ENCODE measurements at places on chromosomes 16 and 17.

DNA sequence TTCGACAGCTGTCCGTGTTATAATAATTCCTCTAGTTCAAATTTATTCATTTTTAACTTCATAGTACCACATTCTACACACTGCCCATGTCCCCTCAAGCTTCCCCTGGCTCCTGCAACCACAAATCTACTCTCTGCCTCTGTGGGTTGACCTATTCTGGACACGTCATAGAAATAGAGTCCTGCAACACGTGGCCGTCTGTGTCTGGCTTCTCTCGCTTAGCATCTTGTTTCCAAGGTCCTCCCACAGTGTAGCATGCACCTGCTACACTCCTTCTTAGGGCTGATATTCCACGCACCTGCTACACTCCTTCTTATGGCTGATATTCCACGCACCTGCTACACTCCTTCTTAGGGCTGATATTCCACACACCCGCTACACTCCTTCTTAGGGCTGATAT, 16.5 kb downstream of the SCGB1C2 start:
- DNase-seq: no peak

DNA sequence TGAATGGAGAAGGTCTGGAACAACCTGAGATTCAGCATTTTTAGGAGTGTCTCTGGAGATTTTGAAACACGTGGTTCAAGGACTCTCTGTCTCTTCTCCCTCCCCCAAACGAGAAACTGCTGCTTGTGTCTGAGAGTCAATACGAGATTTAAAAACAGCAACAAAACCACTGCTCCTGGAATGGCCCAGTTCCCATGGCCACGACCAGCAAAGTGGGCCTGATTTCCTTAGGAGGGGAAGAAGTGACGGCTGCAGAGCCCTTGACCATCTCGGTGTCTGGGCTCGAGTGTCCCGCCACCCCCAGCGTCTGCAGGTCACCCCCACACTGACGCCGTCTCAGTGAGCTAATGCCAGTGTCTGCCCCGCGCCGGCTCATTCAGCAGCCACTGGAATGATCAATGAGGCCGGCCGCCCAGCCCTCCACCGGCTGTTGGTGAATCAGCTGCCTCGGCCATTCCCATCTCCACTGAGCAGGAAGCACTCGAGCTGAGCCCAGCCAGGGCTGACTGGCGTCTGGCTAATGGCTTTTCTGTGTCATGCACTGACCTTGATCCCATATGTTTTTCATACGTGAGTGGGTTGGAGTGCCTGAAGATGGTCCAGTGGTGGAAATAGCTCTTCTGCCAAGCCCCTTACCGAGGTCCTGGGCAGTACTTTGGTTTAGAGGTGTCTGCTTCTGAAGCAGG, 151.8 kb downstream of the PITPNC1 start:
- no peak for DNase-seq

GRCh38 chr17:31570951-31571892, 179.7 kb downstream of the RAB11FIP4 start:
- DNase-seq: no peak

GRCh38 chr16:12098429-12099310, 122.1 kb downstream of the SNX29 start:
- no peak for DNase-seq

DNA sequence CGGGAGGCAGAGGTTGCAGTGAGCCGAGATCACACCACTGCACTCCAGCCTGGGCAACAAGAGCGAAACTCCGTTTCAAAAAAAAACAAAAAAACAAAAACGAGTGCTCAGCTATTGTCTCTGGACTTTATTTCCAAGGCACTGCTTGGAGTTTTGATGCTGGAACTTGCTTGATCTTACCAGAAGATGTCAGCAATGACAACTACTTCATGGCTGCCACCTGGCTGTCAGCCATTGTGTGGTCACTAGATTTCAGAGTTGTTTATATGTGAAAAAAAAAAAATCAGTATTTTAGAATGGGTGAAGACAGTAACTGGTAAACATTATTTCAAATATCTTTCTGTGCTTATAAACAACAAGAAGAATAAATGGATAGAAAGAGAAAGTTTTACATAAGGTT, 26.3 kb upstream of the OR4D1 start:
- DNase-seq: no peak

DNA sequence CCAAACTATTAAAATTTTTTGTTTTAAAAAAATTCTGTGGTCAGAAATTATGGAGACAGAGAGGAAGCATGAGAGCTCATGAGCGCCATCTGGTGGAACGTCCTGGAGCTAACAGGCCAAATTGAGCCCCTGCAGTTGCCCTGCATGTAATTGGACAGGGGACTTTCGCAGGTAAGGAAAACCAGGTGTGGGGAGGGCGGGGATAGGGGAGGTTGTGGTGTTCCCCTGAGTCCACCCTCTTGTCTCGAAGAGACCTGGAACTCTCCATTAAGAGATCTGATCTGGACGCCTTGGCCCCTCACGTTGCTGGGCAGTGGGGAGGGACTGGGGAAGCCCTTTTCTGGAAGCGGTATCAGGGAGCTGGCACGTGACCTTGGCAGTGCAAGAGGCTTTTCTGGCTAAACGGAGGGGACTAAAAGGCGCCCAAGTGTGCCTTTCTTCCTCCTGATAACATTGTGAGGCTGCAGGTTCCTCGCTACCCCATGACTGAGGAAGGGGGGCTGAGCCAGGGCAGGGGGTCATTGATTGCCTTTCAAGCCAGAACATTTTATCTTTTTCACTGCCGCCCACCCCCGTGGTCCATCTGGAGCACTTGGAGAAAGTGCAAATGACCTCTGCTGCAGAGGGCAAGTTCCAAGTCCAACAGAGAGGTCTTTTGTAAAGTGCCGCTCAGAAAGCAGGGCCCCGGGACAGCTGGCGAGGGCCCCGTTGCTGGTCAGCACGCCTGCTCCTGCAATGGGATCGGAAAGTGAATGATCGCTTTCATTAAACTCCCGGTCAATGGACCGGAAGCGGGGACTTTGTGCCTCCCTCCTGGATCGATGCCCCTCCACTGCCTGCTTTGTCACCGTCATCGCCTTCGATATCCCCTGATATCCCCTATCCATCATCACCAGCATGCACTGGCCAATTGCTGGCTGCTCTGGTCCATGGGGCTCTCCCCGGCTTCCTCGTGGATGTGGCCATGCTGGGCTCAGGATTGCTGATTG, 18.4 kb downstream of the PDILT start:
- peak; percentile 16 for DNase-seq

DNA sequence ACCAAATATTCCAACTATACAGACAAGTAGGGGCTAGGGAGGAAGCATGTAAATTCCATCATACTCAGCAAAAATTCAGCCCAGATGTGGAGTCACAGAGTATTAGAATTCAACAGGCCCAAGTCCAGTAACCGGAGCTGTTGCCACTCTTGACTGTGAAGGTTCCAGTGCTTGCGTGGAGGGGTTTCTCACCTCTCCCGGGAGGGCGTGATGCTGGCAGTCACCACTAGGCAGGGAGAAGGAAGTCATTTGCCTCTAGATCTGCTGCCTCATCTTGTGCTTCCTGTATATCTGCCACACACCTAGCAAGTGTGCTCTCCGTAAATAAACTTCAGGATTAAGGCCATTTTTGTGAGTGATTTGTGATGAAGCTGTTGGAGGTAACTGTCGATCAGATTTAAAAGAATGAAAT, 1.0 kb upstream of the CKLF start:
- DNase-seq: peak; percentile 25

DNA sequence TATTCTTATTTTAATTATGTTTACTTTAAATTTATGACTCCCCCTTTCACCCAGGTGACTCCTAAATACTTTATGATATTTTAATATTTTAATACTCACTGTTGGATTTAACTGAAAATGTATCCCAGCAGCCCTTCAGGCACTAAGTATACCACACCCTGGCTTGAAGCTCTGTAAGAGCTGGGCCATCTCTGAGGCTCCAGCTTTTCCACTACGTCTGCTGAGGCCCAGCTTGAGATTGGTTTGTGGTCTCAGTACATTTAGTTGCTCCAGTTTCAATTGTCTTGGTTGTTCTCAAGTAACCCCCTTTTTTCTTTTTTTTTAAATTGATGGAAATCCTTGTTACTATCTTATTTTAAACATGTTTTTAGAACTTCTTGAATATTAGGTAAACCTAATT, 27.0 kb upstream of the CAPNS2 start:
- DNase-seq: no peak

DNA sequence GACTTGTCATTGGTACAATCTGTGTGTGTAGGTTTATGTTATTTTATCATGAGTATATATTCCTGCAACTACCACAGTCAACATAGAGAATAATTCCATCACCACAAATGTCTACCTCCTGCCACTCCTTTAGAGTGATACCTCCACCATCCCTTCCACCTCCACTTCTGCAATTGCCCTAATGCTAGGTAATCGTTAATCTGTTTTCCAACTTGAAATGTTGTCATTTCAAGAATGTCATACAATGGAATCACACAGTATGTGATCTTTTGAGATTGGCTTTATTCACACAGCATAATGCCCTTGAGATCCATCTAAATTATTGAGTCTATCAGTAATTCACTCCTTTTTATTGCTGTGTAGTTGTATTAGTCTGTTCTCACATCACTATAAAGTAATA, 414.8 kb upstream of the C16orf82 start:
- DNase-seq: no peak

DNA sequence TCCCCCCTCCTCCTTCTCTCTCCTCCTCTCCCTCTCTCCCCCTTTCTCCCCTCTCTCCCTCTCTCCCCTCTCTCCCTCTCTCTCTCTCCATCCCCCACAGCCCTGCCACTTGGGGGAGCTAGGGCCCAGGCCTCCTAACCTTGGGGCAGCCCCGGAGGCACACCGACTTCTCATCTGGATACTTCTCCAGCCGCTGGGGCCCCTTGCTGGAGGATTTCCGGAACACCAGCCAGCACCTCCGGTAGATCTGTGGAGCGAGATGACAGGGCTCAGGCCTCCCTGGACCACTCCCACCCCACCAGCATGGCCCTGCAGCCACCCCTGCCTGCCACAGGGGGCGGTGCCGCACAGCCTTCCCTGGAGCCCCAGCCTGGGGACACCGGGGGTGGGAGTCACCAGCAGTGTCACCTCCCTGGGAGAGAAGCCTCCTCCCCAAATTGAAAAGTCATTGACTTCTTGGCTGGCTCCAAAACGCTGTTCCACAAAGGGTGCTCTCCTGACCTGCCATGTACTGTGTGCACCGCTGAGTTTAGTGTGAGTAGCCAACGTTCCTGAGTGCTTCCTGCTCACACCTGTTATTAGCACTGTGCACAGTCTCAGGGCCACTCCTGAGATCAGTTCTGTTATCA, 10.5 kb downstream of the DOK4 start:
- DNase-seq: peak; percentile 57

DNA sequence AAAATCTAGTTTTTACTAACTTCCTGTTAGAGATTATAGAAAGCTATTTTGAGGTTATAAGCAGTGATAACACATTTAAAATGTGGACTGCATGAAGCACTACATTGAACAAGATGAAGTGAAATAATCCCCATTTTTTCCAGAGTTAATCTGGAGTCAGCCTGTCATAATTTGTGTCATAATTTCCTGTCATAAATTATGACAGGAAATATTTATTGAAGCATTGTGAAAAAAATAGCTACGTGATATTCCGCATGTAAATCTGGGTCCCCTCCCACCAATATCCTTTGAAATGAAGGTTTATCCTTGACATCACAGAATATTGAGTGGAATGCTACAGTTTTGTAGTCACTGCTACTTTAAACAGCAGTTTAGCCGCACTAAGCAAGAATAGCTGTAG, 40.1 kb downstream of the OMG start:
- DNase-seq: no peak

- DNase-seq: no peak
Measured at GRCh38 chr17:28551421-28552175, 826 bp downstream of the UNC119 start.

DNA sequence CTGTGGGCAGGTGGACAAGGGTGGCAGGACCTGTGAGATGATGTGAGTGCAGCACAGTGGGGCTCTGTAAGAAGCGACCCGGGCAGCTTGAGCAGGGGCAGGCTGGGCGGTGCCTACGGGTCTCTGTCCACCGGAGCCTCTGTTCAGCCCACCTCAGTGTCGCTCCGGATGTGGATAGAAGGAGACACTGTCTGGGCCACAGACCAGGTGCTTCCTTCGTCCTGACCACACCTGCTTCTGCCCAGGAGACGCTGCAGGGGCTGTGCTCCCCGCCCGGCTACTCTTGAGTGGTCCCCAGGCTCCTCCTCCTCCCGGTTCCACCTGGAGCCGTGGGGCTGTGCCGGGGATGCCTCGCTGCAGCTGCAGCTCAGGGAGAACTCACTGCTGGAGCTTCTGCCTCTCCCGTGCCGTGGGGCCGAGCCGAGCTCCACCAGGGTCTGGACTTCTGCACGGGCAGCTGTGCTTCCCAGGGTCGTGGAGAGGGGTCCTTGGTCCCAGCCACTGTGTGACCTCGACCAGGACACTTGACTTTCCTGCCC, 21.5 kb downstream of the METRNL start:
- no peak for DNase-seq

DNA sequence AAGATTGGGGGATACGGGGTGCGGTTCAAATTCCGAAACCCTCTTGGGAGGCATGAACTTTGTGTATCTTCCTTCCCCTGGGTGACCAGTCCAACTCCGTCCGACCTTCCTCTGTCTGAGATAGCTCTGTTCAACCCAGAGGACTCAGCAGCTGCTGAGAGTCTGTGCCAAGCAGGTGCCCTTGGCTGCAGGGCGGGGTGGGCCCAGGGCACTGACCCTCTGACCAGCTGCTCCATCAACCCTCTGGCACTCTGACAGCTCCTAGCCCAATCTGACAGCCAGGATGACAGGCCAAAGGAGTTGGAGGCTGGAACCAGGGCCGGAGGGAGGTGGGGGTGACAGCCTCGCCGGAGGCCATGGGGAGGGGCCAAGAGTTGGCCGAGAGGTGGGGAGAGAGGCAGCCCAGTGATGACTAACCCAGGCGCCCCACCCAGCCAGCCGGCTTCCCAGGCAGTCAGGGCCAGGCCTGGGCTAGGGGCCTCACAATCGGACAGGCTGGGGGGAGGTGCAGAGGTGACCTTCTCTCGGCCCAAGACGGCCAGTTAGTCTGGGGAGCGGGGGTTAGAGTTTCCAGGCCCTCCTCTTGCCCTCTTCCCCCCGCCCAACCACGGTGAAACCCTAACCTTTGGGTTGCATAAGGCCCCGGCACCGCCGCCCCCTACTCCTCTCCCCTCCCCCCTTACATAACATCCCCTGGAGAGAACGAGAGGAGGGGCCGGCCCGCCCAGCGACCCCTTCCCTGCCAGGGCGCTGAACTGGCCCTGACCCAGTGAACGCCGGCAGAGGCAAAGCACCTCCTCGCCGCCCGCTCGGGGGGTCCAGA, 5.0 kb upstream of the TLCD2 start:
- no peak for DNase-seq

- no peak for DNase-seq
Measured at GRCh38 chr17:78925662-78926555, 722 bp upstream of the TIMP2 start.

- DNase-seq: no peak
Measured at GRCh38 chr17:62045109-62045508, 20.0 kb downstream of the MED13 start.
